ENCODE measurements at places on chromosomes 16 and 17.
A peak's percentile ranks its signal among the peaks of the same experiment; 100 is the strongest.

DNA sequence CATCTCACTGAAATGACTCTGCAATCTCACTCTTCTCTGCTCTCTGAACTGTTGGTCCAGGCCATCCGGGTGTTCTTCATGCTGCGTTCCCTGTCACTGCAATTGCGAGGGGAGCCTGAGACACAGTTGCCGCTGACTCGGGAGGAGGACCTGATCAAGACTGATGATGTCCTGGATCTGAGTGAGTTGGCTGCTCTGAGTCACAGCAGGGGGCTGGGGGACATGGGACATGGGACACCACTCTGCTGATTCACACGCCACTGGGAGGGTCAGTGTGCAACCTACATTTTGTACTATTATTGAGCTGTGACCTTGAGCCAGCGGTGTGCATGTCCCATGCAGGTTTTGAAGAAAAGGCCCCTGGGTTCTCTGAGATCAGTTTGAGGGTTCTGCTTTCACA, 116.5 kb downstream of the CLEC16A start:
- no peak for DNase-seq

DNA sequence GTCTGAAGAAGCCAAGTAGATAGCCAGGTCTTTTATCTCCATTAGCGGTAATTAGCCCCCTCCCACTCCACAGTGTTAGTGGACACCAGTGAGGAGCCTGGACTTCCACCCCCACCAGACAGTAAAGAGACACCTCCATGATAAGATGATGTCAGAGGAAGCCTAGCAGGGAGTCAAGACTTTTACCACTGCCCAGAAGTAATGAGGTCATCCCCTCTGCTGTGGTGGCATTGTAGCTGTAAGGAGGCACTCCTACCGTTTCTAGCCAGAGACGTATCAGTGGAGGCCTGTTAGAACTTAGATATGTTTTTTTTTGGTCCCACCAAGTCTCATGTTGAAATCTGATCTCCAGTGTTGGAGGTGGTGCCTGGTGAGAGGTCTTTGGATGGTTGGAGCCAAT, 38.1 kb downstream of the PIK3R5 start:
- DNase-seq = no peak

DNA sequence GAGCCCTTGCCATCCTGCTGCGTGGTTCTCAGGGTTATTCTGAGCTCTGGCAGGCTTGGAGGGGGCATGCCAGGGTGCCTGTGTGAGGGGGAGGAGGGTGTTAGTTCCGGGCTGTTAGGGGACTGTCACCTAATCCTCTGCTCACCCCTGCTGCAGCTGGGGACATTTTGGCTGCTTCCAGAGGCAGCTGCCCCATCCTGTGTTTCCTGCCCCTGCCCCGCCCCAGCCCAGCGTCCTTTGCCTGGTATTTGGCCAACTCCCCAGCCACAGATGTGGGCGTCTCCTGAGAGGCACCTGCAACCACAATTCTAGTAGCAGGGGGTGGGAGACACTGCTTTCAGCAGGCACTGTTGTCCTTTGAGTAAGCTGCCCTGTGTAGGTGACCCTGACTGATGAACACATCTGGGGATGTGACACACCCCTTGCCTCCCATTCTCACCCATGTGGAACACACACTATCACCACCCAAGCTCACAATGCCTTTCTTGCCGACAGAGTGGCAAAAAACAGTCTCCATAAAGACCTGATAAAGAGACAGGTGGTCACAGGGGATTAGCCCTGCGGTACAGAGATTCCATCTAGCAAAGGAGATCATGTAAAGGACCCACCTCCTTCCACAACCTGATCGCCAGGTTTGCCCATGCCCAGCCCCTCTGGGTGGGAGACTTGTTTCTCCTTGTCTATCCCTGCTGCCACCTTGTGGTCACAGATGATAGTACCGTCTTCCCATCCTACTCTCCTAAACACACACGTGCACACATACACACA, at the start of gene CHRNE:
Gene CHRNE (minus strand): TSS at position 48 of the 768 bp plus-strand sequence. CDS start 35 bp downstream, at position 13.
- no peak for DNase-seq

- DNase-seq = no peak
Observed at GRCh38 chr17:77735566-77736198, 222.8 kb upstream of the TNRC6C start.

GRCh38 chr16:27781195-27781524, 231.2 kb downstream of the KATNIP start:
- no peak for DNase-seq

- peak; percentile 42 for DNase-seq
Observed at GRCh38 chr17:39170109-39170508, 4.1 kb upstream of the ARL5C start.

- no peak for DNase-seq
Observed at GRCh38 chr16:77951788-77952187, 70.6 kb upstream of the CLEC3A start.

DNA sequence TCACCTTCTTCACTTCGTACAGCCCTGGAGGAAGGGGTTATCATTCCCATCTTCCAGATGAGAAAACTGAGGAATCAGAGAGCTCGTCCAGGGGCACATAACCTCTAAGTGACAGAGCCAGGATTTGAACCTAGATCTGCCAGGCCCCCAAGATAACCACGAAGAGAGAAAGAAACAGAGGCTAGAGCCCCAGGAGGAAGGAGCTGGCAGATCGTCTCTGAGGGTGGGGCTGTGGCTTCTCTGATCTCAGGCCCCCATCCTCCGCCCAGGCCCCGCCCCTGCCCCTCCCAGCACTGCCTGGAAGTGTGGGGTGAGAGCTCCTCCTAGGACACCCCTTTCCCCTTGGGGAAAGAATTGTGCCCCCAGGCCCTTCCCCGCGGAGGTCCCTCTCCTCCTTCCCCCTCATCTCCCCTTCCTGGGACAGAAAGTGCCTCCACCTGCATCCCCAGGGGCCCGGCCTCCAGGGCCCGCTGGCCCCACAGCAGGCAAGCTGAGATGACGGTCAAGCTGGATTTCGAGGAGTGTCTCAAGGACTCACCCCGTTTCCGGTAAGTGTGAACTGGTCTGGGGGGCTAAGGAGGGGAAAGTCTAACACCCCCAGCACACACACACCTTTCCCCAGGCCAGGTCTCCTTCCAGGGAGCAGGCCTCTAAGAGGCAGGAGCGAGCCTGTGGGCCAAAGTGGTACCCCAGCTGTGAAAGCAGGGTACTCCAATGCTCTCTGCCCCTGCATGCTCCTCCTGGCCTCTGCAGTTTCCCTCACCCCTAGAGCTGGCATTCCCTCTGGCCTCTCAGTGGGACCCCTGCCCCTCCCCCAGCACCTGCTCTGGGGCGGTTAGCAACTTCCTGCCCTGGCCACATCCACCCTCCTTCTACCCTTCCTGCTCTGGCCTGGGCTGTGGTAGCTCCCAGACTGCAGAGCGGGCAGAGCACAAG, at the start of gene ACAP1:
Gene ACAP1 (plus strand): TSS at position 290 of the 936 bp plus-strand sequence. CDS start 206 bp downstream, at position 496.
- peak; percentile 67 for DNase-seq

DNA sequence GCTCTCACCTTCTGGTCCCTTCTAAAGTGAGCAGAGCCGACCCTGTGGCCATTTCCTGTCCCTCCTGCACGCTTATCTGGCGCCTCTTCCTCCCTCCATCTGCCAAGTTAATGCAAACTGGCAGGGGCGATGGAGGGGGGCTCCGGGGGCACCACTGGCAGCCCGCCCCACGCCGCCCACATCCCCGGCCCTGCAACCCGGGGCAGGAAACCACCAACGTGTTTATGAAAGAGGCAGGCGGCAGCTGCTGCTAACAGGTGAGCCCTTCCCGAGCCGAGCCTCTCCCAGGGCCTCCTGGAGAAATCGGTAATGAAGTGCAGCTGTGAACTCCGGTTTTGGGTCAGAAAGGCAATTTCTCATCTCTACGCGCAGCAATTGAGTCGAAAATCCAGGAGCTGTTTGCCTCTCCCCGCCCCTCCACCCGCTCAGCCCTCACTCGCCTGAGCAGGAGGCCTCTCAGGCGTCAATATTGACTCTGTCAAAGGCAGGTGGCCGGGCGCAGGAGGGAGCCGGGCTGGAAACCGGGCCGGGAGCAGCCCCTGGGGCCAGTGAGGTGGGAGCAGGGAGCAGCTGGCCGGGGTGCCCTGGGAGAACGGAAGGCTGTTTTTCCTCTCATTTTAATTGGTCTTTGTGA, 164.4 kb upstream of the GSE1 start:
- peak; percentile 70 for DNase-seq

GRCh38 chr17:41352597-41353366, 2.2 kb upstream of the KRT33A start:
- DNase-seq = no peak

- no peak for DNase-seq
Observed at GRCh38 chr16:7843261-7843660, 510.6 kb downstream of the RBFOX1 start.

- no peak for DNase-seq
Observed at GRCh38 chr16:74449470-74449869, 28.2 kb upstream of the CLEC18B start.

DNA sequence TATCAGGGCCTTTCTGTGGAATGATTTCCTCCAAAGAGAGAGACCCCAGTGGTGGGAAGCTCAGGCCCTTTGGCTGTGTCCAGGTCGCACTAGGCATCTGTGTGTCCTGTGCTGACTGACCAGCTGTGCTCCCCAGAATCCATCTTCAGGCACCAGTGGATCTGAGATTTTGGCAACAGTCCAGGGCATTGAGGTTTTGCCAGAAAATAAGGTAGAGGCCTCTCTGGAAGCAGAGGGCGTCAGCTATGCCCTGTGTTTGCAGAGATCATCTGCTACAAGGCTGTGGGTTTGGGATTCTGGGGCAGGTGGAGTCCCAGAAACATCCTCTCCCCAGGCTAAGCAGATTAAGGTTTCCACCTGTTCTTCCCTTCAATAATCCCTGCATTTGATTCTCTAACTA, 57.5 kb upstream of the TOB1 start:
- DNase-seq = no peak

DNA sequence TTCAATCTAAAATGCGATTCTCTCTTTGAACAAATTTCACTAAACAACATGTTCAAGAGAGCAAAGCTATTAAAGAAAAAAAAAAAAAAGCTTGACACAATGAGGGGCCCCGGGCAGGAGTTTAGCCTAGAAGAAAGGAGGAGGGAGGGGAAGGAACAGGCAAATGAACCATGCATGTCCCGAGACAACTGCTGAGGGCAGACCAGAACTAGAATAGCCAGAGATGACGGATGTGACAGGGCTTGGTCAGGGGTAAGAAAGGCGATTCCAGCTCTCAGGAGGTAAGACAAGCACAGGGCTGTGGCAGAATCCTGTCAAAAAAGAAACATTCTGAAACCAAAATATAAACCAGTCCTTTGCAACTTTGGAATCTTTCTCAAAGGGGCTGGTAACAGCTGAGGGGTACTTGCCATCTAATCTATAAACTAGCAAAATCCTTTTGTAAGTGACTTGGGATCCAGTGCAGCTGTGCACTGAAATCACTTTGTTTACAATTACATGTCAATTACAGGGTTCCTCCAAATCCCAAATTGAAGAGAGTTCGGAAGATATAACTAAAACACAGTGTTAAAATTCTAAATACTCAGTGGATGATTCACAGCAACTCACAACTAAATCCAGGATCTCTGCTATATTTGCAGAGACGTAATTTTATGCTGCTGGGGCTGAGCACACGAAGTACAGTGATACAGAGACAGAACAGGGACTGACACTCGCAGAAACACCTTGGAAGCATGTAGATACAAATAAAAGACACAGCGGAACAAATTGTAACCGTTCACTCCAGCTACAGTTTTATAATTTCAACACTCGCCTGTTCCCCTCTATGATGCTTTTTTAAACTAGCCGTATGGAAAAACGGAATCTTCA, 567.4 kb upstream of the ZFHX3 start:
- DNase-seq = no peak

DNA sequence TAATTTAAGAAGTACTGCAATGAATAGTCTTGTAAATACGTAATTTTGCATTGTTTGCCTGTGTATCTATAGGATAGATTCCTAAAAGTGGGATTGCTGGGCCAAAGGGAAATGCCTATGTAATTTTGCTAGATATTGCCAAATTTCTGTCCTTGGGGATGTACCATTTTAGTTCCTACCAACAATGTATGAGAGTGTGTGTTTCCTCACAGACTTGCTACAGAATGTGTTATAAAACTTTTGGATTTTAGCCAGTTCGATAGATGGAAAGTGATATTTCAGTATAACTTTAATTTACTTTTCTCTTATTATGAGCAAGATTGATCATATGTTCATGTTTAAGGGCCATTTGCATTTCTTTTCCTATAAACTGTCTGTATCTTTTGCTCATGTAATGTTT, 8.3 kb downstream of the TANGO6 start:
- no peak for DNase-seq

- no peak for DNase-seq
Observed at GRCh38 chr17:32628271-32629044, 141.7 kb downstream of the CDK5R1 start.

DNA sequence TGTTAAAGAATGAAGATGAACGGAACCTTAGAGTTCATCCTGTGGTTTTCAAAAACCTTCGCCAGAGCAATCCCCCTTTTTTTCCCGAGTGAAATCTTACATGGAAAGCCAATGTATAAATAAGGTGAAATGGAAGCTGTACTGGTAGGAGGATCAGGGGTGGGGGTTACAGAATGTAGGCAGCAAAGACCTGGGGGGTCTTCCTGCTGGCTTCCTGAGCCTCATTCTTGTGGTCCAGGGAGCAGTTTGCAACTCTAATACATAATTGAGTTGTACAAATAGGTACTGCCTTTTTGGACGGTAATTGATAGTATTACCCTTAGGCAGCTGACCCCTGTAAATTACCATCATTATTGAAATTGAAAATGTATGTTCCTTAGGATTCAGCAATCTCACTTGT, 34.1 kb downstream of the KSR1 start:
- no peak for DNase-seq

DNA sequence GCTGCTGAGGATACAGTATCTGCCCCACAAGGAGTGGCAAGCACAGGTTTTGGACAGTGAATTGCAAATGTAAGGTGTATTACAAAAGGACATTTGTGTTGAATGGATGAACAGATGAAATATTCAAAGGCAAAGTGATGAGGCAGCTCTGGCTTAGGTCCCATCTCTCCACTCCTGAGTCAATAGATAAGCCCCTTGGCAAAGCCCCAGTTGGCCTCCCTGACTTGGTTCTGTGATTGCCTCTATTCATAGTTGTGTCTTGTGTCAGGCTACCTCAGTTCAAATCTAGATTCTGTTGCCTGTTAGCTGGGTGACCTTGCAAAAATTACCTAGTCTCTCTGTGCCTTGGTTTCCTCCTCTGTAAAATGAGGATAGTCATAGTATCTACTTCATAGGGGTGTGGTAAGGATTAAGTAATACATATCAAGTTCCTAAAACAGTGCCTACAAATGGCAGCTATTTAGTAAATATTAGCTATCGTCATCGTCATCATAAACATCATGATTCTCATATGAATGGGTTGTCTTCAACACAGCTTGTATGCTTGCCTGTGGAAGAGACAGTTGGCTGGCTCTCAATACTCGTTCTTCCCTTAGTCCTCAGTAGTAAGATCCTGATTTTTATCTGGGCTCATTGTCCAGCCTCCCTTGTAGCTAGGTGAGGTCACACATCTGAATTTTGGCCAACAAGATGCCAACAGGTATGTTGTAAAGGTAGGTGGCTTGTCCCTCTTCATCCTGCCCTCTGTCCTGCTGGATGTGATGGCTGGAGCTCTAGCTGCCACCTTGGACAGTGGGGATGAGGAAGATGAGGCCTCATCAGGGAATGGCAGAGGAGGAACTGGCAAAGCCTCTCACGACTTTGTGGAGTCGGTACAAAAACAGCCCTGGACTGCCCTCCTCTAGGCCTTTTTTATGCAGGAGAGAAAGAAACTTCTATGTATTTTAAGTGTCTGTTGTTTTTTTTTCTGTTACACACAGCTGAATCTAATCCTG, 2.1 kb upstream of the MFAP4 start:
- DNase-seq = no peak
